ENCODE measurements at places on chromosomes 6 and 20. TPM values are rescaled to one million over a fixed set of nuclear protein-coding genes. Genes with fewer than 3 reads are reported as not detected.

The TRIM31 gene
- total RNA-seq, result not detected

The ADTRP gene
- total RNA-seq, result 2.7 TPM

The RIPPLY2 gene
- not detected for total RNA-seq

The RNF5 gene
- 28.3 TPM for total RNA-seq

The CTSZ gene
- 337 TPM for total RNA-seq

The FOXC1 gene
- total RNA-seq, result 6.2 TPM

The GUCA1A gene
- total RNA-seq, result not detected

The CRISP3 gene
- not detected for total RNA-seq

The KCNK15 gene
- not detected for total RNA-seq
